GM19239 (cell line): ENCODE measurements at places on chromosomes 6 and 20.

DNA sequence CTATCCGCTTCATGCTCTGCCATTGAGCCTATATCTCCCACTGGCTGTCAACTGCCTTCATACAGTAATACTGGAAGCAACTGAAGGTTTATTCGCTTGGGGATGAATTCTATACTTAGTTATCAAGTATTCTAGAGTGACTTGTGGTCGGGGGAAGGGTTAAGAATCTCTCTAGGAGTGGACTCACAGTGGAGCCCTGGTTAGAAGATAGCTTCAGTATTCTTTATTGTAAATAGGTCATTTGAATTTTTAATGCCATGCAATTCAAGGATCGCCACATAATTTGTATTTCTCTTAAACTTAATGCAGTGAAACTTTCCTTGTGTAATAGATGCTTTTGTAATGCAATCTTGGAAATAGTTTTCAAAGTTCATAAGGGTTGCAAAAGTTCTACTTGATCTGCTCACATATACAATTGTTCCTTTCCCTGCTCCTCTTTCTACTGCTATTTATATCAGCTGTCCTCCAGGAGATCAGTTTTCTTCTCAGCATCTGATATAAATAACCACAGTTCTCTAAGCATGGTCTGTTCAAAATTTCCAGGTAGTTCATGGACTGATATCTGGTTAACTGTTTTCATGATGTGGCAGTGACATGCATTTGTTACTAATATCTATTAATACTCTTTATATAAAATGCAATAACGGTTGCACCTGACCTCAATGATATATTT, 120.3 kb downstream of the KCNQ5 start:
- no peak for DNase-seq

- no peak for DNase-seq
Observed at GRCh38 chr20:32040142-32040953, 11.7 kb upstream of the HCK start.

DNA sequence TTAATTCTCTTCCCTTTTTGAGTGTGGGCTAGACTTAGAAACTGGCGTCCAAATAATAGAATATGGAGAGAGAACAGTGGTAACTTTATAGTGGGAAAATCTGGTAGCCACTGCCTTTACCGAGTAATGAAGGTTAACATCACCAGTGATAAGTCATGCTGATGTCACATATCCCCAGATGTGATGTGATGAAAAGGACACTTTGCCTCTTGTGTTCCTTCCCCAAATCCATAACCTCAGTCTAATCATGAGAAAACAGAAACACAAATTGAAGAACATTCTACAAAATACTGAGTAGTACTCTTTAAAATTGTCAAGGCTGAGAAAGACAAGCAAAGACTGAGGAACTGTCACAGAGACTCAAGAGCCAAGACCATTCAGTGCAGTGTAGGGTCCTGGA, 17.8 kb downstream of the ANKS1A start:
- DNase-seq: no peak

- DNase-seq: no peak
Observed at GRCh38 chr20:62849431-62849830, 12.2 kb downstream of the TCFL5 start.

- DNase-seq: no peak
Observed at GRCh38 chr6:118296129-118296901, 251.8 kb upstream of the PLN start.

- no peak for DNase-seq
Observed at GRCh38 chr6:117399924-117400323, 25.8 kb downstream of the ROS1 start.
